A673 (cell line): ENCODE measurements at places on chromosomes 3 and 15.

DNA sequence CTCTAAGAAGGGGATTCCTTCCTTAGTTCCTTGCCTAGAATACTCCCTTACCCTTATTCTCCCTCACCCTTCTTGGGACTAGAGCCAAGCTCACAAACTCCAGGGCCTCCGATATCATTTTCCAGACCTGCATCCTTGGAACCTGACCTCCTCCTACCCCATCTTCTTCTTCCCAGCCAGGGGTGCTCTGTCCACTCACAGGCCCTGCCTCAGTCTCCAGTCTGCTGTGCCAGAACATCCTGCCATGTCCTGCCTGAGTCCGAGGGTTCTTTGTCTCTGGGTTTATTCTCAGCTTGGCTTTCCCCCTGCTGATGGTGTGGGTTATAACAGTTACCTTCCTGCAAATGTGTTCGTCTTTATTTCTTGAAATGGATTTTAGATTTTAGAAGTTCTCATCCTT lies 59.9 kb upstream of the MCF2L2 start:
- DNase-seq, result no peak

DNA sequence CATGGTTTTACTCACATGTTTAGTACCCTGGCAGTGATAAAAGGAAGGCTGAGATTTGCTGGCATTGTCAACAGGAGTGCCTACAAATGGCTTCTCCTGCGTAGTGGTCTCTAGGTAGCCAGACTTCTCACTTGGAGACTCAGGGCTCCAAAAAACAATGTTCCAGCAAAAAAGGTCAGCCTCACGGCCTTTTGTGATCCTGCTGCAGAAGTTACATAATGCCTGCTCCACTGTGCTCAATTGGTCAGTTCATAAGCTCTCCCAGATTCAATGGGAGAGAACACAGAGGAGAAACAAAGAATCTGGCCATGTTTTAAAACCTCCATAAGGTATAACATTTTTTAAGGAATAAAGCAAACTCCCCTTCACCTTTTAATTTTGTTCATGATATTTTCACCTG lies 76.1 kb upstream of the CMSS1 start:
- no peak for DNase-seq

DNA sequence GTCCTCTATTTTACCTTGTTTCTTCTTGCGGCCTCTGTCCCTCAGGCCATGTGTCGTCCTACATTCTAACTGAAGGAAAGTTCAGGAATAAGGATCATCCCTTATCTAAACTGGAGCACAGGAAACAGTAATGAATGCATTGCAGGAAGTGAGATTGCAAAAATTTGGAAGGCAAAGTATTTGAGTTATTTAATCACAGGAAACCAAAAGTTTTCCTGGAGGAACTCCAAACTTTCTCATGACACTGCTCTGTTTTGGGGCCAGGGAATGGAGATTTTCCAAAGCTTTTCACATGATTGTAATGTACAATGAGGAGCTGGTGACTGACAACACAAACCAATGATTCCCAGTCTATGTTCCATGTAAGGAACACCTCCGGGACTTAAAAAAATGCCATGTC lies 57.8 kb upstream of the PLSCR4 start:
- DNase-seq, result peak; percentile 67

GRCh38 chr3:122123850-122124249 lies 59.6 kb upstream of the CASR start:
- DNase-seq, result no peak

GRCh38 chr3:184654375-184654774 lies 57.5 kb downstream of the MAGEF1 start:
- no peak for DNase-seq

GRCh38 chr3:24271228-24271627 lies 223.4 kb downstream of the THRB start:
- DNase-seq, result no peak

DNA sequence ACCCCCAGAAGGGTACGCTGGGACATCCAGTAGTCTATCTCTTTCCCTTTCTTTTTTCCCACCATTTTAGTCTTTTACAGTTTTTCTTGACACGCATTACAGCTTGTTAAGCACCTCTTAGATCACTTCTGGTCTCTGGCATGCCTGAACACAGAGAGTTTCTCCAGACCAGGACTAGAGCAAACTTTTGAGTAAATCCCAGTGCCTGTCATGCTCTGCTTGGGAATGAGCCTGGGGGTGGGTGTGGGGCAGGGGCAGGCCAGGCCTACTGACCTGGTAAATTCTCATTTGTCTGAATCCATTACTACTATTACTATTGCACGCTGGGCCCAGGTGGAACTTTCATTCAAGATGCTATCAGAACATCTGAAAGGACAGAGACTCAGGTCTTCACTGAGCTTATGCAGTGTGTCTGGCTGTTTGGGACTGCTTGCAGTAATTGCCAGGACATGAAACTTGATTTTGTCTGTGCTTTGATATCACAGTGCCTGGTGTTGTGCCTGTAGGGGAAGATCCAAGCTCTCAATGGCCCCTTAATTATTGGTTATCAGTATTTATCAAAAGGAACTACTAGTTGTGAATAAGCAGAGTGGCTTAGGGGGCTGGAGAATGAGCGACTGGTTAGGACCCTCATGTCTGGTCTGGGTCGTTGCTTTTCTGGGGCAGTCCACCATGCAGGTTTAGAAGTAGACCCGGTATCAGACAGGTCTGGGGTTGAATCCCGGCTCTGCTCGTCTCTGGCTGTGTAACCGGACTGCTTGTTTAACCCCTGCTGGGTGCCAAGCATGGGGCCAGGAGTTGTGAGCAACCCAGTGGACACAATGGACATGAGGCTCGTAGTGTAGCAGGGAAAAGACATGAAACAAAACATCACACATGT lies 196.1 kb upstream of the TLE3 start:
- DNase-seq, result no peak

DNA sequence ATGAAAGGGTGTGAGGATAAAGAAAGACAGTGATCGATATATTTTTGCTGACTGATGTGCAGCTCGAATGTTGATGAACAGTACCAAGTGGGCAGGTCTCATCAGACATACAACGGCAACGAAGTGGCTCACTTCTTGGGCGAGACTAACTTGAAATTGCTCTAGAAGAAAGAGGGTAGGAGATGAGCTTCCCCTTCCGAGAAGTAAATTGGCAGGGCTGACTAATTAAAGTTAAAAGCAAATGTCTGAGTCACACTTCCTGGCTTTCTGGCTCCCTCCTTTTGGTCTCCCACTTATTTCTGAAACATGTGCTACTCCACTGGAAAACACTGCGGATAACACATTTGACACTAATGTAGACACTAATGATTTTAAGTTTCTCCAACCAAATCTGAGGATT lies 228.3 kb downstream of the ABHD5 start:
- DNase-seq, result peak; percentile 75

- peak; percentile 2 for DNase-seq
Measured at GRCh38 chr3:104005815-104006214, 1360.9 kb upstream of the ALCAM start.

GRCh38 chr15:70126362-70126761 lies 28.6 kb upstream of the TLE3 start:
- no peak for DNase-seq

GRCh38 chr15:45714590-45715488 lies 80.0 kb downstream of the SQOR start:
- peak; percentile 81 for DNase-seq

DNA sequence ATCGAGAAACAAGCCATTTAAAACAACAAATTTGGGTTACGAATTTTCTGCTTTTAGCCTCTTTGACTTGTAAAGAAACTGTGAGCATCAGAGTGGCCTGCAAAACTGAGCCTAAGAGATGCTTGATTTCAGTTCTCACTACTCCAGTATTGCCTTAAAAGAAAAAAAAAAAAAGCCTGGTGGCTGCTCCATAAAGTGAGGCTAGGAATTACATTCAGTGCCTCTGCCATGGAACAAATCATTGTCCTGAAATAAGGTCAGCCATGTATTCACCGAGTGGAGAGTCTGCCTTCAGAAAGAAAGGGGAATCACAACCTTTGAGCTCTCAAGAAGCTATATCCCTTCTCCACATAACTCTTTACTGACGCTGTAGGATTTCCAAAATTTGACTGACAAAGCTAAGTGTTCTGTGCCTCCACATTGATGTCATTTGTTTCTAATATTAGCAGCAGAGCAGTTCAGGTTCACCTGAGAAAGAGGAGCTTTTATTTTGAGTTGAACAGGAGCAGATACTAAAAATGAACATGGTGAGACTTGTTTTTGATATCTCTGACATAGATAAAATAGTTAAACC lies 137.3 kb downstream of the SSR3 start:
- DNase-seq, result no peak

DNA sequence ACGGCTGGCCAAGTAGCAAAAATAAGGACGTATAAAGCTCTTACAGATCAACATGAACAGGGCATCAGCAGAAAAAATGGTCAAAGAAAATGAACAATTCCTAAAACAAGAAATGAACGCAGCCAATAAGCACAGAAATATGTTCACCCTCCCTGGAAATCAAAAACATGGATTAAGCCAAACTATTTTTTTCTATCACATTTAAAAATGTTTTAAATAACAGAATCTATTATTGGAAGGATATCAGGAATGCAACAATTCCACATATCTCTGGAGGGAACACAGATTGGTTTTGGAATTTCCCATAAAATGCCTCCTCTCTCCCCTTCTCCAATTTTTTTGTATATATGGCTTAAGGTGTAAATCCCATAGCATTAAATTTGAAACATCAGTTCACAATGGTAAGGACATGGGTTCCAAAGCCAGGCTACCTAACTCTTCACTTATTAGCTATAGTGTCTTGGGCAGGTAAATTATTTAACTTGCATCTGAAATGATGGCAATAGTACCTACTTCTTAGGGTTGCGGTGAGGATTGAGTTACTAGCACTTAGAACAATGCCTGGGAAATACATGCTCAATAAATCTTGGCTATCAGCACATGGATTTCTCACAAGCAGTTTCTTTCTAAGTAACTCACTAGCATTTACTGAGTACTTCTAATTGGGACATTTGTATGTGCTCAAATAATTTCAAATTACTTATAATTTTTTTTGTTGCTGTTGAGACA lies 10.1 kb downstream of the UACA start:
- DNase-seq, result no peak

GRCh38 chr15:90873998-90874605 lies 5.7 kb downstream of the FURIN start:
- DNase-seq, result no peak

DNA sequence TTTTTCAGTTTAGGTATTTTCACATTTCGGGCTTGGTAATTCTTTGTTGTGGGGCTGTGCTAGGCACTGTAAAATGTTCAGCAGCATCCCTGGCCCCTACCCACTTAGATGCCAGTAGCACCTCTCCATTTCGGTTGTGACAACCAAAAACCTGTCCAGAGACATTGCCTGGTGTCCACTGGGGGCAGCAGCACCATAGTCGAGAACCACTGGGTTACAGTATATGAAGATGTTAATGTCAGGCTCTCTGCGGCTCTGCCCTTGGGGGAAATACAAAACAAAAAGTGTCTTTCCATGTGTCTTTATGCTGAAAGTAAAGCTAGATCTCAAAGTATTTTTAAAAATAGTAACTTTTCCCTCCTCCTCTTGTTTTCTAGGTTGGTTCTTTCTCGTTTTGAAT lies 177.2 kb downstream of the ITPR1 start:
- DNase-seq, result peak; percentile 12

DNA sequence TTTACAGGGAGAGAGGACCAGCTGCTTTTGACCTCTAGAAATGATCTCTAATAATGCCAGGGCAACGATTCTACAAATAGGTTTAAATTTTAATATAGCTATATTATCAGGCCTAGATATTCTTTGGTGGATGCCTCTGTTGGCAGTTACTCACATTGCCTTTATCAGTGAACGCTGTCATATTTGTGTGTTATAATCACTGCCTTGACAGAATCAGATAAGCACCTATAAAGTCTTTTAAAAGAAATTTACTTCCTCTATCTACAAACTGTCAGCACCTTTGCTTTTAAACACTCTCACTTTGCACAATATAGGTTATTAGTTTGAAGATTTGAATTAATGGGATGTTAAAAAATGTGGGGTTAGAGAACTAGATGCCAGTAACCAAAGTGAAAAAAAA lies 324.1 kb downstream of the ZIC1 start:
- DNase-seq, result no peak

DNA sequence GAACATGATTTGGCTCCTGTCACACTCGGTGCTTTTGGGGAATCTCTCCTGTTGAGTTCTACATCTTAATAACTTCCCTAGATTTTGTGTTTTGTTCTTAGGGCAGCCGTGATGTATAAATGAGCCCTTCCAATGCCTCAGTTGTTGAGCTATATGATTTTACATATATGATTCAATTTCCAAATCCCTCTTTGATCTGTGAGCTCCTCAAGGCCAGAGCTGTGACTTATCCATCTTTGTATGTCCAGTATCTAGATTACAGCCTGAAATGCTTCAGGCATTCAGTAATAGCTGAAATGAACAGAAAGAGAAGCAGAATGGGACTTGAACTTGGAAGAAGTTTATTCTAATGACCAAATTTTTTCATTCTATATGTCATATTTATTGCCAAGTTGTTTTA lies 26.6 kb downstream of the CGGBP1 start:
- DNase-seq, result no peak

GRCh38 chr3:172067837-172068440 lies 28.6 kb downstream of the FNDC3B start:
- DNase-seq, result no peak

DNA sequence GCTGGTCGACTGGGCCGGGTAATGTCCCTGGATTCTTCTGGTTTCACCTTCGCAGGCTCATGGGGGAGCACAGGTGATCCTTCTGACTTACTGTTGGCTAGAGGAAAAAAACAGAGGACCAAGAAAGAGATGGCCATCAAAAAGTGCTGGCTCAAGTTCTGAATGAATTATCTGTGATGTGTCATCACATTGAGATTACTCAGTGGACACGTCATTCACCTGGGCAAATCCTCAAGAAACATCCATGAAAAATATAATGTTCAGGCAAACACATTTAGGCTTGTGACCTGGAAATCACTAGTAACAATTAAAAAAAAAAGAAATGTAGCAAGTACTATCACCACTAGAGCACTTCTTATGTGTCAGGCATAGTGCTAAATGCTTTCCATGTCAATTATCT lies 81.5 kb upstream of the SLC2A2 start:
- DNase-seq, result no peak

DNA sequence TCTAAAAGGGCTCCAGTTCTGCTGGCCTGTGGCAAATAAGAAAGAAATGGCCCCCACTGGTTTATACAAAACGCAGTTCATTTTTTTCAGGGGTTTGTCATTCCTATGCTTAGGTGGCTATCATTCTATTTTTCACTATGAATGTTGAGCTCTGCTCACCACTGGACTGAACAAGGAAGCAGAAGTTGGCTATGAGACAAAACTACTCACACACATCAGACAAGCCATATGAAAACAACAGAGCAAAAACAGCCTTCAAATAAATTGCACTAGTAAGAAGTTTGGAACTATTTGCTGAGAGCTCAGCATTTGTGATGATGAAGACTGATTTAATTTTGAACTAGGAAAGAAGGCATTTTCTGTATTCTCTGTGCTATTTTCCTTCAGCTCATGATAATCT lies 328.5 kb downstream of the MECOM start:
- no peak for DNase-seq

DNA sequence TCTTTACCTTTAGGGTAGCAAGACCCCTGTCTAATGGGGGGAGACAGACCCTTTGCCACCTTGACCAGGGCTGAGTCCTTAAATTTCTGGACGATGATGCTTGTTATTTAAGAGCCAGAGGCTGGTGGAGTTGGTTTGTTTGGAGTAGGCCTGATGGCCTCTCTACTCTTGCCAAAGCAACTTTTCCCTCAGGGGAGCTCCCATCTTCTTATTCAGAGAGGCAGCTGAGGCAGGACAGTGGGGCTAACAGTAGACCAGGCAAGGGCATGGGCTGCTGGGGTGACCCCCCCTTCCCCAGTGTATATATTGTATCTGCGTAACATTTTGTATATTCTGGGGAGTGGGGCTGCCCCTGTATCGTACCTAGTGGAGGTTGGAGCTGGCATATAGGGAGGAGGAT lies 10.3 kb downstream of the RPS17 start:
- DNase-seq, result no peak

- DNase-seq, result no peak
Measured at GRCh38 chr15:80384432-80384831, 19.8 kb upstream of the ARNT2 start.
